ENCODE measurements at places on chromosomes 7 and 10.

GRCh38 chr7:99210265-99210970 lies 2.5 kb upstream of the KPNA7 start:
- no peak for DNase-seq

- no peak for DNase-seq
Measured at GRCh38 chr10:66999762-67000545, 74.1 kb downstream of the LRRTM3 start.

DNA sequence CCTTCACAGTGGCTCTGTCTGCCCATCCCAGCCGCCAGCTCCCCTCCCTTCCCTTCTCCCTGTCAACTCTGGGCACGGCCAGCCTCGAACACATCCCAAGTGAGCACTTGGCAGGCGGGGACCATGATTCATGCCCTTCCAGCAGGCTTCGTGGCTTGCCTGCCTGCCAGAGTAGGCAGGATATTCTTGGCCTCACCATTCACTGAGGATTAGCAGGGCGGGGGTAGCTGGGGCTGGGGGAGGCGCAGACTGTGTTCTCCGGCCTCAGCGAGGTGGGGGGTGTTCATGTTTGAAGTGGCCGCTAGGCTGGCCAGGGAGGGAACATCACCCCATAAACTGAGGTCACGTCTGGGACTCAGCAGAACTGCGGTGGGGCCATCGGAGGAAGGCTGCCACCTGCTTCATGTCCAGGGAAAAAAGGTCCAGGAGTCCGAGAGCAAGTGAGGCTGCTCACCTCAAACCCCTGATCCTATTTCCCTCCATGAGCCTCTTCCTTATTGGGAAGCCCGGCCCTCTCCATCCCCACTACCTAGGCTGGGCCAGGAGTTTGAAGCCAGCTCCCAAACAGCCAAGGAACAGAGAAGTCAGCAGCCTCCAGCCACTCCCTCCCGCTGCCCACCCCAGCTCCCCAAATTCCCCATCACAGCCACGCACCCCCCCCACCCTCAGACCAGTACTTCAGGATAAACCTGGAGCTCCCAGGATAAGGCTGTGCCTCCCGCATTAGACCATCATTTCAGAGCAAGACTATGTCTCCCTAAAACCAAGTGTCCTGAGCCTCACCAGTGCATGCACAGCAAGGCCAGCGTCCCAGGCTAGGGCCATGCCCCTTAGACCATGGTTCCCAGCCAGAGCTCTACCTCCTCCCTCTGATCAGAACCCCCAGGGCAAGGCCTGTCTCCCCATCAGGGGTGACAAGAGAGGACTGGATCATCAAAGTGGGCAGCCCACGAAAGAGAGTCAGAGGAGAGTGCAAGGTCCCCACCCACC lies 42.8 kb upstream of the RABGEF1 start:
- DNase-seq: no peak

GRCh38 chr7:636396-636795 lies 90.1 kb upstream of the DNAAF5 start:
- DNase-seq: peak; percentile 42

GRCh38 chr10:30870896-30871295 lies 160.8 kb downstream of the ZNF438 start:
- DNase-seq: no peak

- no peak for DNase-seq
Measured at GRCh38 chr7:24129597-24129996, 154.4 kb upstream of the NPY start.

DNA sequence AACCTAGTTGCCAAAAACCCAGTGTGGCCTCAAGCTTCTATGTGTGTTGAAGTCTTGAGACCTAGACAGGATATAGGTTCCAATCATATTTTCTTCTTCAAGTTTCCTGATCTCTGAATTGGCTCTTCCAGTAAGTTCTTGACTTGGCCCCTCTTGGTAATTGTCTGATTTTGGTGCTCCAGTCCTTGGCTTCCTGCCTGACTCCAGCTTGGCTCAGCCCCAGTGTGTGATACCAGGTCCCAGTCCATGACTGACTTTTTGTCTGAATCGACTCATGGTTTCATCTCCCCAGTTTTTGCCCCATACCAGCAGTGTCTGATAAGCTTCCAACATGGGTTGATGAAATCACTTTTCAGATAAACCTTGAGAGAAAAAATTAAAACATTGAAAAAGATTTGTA lies 72.3 kb downstream of the FAS start:
- no peak for DNase-seq

GRCh38 chr10:74190494-74190893 lies 39.5 kb downstream of the ADK start:
- DNase-seq: no peak

DNA sequence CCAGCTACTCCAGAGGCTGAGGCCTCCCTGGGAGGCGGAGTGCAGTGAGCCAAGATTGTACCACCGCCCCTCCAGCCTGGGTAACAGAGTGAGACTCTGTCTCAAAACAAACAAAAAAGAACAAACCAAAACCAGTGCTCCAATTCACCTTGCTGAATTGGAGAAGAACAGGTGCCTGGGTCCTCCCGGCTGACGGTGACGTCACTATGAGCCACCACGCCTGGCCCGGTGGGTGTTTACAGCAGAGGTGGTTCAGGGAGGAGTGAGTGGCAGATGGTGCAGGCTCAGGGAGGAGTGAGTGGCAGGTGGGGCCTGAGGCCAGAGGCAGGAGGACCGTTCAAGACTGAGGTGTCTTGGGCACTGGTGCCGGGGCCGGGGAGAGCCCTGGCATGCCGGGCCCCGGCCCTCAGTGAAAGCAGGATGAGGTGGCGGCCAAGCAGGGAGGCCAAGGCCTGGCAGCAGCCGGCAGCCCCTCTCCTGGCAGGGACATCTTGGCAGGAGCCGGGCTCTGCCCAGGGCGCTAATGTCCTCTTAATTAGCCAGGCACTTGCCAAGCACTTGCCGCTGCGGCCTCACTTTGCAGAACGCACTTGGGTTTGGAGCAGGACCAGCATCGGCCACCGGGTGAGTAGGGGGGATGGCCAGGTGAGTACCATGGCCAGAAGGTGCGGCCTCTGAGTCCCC lies 162.8 kb upstream of the TNRC18 start:
- DNase-seq: no peak

DNA sequence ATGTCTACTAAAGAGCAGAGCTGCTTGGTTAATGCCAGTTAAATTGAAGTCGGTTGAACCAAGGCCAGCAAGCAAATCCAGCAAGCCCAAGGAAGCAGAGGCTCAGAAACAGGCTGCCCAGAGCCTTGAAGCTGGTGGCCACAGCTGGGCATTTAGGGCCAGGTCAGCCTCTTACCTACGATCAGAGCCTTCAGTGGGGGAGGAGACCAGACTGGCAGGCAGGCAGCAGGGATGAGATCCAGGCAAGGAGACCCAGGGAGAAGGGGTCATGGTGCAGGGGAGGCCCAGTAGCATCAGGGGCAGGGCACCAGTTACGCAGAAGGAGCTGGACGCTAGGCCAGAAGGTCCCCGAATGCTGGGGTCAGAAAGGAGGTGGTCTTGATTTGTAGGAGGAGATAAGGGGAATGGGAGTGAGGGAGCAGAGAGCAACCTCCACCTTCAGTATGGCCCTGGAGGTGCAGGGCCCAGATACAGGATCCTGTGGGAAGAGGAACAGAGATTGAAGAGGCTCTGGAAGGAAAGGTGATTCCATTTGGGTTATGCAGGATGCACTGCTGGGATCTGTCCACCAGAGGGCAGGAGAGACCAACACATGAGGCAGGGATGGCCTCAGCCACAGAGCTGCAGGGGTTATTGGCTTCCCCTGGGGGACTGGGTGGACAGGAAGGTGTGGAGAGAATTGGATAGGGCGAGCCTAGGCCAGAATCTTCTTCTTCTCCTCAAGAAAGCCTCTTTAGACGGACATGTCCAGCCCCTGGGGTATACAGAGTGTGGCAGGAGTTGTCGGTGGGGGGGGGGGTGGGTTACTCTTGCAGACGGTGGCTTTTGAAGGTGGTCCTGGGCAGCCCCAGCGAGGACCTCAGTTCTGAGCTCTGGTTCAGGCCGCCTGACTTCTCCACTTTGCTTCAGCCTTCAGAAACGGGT lies 132.6 kb upstream of the PODXL start:
- peak; percentile 85 for DNase-seq

- DNase-seq: no peak
Measured at GRCh38 chr7:116547347-116547746, 22.5 kb downstream of the CAV1 start.

DNA sequence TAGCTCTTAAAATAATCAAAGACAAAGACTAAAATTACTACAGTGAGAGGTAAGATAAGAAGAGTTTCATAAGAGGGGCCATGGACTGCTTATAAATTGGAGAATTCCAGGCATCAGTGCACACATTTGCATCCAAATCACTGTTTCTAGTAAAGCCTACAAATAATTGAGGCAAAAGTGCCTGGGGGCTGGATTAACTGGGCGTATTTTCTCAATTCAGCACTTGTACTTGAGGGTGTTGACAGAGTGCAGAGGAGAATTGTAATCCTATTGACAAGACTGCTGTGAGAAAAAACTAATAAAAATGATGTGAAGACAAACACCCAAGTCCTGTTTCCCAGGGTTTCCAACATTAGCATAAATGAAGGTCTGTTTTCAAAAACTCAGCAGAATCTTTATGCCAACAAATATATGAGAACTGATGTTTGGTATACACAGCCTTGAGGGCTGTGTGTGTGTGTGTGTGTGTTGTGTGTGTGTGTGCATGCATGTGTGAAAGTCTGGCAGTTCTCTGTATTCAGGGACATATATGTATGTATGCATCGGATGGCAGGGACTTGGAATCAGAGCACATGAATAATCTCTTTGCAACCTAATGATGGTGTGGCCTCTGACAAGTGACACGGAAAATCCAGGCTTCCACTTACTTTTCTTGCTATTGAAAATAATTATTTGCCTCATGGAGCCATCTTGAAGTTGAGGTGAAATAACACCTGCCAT lies 182.1 kb upstream of the CDC14C start:
- no peak for DNase-seq

GRCh38 chr7:51587604-51588003 lies 271.0 kb upstream of the COBL start:
- no peak for DNase-seq

DNA sequence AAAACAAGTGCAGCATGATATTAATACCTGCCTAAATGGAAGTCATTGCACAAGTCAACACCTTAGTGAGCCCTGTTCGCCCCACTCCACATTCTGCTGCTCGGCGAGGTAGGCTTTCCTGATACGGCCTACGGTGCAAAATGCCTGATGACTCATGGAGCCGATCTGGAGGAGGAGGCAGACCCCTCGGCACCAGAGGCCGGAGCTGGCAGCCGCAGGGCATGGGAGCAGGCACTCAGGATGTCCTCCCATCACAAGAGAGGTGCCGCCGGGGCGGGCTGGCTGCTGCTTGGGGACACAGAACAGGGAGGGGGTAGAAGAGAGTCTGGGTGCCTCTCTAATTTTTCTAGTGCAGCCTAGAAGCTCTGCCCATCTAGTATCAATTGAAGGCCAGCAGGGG lies 418.5 kb upstream of the MGMT start:
- no peak for DNase-seq

- peak; percentile 56 for DNase-seq
Measured at GRCh38 chr7:132614428-132615318, 38.4 kb upstream of the PLXNA4 start.

DNA sequence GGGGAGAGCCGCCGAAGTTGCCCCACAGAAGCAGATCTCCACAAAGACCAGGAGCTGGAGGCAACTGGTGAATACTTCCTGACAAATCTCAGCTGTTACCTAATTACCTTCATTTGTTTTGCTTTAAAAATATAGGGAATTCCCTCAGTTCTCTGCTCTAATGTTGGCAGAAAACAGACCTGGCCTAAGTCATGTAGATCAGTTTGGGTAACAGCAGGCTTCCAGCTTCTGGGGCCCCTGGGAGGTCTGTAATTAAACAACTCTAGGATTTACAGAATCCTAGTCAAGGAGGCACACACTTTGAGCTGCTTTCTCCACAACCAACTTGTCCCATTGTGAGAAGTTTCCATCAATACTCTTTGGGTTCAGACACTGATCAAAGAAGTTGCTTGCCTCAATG lies 123.4 kb downstream of the HTR7 start:
- DNase-seq: no peak

GRCh38 chr7:131231381-131232220 lies 96.1 kb upstream of the MKLN1 start:
- DNase-seq: no peak

GRCh38 chr10:6843481-6843881 lies 263.4 kb upstream of the PRKCQ start:
- DNase-seq: no peak

GRCh38 chr7:25358926-25359325 lies 130.6 kb upstream of the NPVF start:
- no peak for DNase-seq

- no peak for DNase-seq
Measured at GRCh38 chr10:132349766-132350165, 17.8 kb downstream of the LRRC27 start.

DNA sequence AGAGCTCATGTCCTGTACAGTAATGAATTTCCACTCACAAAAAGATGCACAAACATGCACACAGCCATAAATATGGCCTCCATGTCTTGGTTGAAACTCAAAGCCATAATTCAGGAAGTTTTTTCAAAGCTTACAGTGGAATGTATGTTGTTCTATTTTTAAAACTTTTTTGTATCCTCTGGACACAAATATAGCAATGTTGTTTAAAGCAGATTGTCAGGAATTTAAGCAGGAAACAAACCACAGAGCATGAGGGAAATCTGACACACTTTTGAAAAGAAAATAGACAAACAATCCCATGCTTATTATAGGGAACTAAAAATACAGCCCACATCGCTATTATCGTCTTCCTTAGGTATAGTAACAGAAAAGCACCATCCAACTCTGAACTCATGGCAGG lies 21.5 kb downstream of the LRRN3 start:
- no peak for DNase-seq
